ENCODE measurements at places on chromosomes 7 and 10. TPM values are rescaled to one million over a fixed set of nuclear protein-coding genes. Genes with fewer than 3 reads are reported as not detected.

GRCh38 chr10:132158823-132159222 is 27.9 kb upstream of the DPYSL4 start:
- DNase-seq = no peak

- no peak for DNase-seq
These were observed 13.1 kb downstream of the DNAJC1 start for GRCh38 chr10:21990449-21990848.

DNA sequence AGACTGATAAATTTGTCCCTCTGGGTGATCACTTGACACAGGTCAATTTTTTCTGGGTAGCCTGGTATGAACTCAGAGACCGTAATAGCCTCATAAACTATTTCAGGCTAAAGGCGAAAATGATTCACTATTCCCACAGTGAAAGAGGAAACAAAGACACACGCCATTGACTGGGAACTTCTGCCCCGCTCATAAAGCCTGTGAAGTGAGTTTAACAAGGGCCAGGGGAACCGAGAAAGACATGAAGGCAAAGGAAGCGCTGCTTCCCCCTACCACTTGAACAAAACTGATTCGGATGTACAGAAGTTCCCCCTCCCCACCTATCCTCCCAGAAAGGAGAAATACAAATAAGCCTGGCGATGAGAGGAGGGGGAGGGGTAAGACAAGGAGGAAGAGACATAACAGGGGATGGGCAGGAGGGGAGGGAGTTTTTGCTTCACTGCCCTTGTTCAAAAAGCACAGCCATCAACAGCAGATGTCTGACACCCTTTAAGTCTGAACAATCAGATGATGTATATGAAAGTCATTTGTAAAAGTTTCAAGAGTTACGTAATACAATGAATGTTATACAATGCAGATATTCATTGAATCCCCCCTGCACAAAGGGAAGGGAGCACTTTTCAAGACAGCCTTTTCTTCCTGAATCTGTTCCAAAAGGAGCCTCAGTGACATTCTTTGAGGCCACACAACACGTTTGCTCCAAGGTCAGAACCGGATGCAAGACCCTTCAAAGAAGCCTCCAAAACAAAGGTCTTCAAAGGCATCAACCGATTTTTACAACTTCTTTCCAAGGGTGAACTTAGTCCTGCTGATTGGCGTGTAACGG is 734 bp downstream of the ABCB4 start:
- no peak for DNase-seq

GRCh38 chr10:34407324-34407805 is 407.7 kb downstream of the PARD3 start:
- no peak for DNase-seq

DNA sequence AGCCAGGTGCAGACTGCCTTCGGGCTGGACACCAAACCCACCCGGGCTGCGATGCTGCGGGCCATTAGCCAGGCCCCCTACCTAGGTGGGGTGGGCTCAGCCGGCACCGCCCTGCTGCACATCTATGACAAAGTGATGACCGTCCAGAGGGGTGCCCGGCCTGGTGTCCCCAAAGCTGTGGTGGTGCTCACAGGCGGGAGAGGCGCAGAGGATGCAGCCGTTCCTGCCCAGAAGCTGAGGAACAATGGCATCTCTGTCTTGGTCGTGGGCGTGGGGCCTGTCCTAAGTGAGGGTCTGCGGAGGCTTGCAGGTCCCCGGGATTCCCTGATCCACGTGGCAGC is 50.0 kb downstream of the VWA2 start:
- no peak for DNase-seq

DNA sequence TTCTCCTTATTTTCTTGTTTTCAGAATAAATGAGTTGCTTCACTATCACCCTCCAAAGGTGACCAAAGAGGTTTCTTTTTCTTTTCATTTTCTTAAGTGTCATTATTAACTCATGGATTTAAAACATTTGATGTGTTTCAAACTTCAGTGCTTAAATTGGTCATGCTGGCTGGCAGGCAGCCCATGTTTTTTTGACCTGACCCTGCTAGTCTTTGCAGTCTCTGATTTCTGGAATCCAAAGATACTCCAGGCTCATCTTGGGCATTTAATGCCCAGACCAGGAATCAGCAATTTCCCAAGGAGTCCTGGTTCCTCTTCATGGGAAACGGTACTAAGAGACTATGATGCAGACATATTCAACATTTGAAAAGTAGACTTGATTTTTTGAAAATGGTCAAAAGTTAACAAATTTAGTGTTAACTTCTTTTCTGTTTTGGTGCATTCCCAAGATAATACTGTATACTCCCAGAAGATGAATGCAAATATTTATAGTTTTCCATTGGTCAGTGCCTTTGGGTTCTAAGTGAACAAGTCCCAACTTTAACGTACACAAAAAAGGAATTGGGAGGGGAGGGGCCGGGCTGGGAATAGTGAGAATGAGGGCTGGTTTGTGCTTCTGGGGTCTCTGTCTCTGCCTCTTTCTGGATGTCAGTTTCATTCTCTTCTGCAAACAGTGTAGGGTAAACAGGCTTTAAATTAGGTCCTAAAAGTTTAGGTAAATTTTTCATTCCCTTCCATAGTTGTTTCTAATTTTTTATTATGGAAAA is 19.8 kb downstream of the NUB1 start:
- no peak for DNase-seq

GRCh38 chr7:139153832-139154231 is 44.3 kb upstream of the ZC3HAV1 start:
- DNase-seq = no peak

- DNase-seq = no peak
These were observed 4.8 kb upstream of the LSM8 start for GRCh38 chr7:118179191-118179590.

DNA sequence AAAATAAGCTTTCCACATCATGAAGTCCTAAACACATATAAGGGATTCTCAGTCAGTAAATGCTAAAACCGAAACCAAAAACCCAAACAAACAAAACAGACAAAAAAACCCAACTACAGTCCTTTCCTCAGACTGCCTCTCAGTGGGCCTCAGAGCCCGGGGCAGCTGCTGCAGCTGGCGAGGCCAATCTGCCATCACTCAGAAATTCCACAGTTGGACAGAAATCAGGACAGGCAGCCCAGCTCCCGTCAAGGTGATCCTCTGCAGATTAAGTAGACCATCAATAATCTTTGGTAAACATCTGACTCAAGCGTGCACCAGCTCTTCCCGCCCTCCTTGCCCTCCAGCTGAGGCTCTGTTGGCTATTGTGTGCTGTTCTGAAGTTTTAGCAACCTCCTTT is 142.2 kb downstream of the ATXN7L1 start:
- no peak for DNase-seq

DNA sequence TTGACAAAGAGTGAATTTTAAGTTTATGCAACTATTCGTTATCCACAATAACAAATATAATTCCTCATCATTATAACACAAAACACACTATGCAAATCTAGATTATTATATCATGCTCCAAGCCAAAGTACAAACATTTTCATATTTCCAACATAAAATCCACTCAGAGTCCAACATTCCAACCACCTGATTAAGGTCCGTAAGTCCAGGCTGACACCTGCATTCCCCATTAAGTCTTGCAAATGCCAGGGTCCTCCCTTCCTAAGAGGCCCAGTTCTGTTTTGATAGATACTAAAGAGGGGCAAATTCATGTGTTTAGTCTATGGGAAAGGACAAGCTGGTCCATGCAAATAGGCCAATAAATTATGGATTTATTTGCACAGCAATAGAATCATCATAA is 206.1 kb downstream of the POU6F2 start:
- no peak for DNase-seq

DNA sequence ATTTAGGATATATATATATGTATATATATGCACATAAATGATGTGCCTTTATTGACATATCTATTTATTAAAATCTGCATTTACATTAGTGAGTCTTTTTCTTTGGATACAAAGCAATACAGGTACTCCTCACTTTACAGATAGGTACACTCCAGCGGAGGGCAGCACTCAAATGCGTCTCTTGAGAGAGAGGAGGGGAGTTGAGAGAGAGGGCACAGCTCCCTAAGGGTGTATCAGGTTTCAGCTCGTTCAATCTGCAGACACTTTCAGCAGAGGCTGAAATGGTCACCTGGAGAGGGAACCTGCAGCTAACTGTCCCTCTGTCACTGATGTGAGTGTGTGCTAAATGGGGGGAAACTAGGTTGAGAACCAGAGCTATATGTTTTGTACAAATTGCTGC is 21.5 kb downstream of the C10orf53 start:
- peak; percentile 37 for DNase-seq

DNA sequence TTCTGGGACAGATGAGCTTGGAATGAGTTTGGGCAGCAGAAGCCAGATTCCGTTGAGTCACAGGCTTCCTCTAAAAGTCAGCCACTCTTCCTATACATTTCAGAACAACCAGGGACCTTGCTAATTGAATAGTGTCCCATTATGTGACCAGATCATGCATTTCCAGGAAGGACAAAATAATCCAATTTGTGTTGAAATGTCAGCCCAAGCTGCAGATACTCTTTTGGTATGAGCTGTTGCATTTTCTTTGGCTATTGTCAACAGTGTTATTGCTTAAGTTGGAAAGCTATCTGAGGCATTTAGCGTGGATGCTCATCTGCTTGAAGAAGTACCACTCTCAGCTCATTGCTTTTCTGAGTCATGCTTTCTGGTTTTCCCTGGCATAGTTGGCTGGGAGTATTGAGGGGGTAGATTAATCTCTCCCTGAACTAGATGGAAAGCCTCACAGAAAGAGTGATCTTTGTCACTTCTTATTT is 223.7 kb upstream of the HABP2 start:
- no peak for DNase-seq

DNA sequence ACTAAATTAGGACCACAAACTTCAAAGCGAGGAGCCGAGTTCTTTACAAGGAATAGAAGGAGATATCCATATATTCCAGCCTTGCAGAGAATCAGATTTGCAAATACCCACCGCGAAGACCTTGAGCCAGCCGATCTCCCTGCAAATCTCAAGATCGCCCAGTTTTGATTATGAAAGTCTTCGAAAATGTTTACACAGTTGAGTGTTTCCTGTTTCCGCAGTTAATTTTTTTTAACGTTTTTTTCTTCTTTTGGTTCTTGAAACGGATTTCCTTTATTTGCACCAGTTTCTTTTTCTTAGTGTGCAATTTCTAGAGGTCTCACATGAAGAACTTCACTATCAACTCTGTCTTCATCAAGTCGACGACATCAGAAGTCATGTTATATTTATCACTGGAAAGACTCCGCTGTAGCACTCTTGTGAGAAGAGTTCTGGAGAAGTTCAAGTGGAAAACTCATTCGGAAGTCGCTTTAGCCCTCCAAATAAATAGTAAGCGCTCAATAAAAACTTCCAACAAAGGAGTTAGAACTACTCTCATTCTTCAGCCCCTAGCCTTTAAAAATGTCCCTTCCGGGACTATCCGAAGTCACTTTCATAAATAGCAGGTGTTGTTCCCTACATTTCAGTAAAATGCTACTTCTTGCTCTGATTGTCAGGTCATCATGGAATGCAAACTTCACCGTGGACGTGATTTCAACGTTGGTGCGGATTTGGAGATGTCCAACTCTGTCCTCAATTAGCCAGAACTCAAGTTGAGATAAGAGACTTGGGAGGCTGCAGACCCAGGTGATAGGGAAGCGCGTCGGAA is 11.9 kb upstream of the SPAG6 start:
- no peak for DNase-seq

GRCh38 chr7:52940481-52940880 is 95.0 kb upstream of the POM121L12 start:
- DNase-seq = no peak

DNA sequence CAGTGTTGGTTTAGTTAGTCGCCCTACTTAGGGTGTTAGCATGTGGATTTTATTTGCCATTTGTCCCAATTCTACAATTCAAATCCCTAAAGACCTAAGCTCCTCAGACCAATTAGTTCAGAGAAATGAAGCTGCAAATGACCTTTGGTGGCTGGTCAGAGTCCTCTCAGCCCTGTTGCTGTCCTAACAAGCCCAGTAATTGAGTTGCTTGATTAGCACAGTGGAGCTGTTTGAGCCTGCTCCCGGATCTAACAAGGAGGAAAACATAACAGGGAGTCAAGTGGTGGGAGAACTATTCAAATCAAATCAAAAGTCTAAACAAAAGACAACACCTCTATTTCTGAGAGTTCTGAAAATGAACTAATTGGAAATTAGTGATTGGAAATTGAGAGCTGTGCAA is 22.1 kb downstream of the ZDHHC6 start:
- no peak for DNase-seq

DNA sequence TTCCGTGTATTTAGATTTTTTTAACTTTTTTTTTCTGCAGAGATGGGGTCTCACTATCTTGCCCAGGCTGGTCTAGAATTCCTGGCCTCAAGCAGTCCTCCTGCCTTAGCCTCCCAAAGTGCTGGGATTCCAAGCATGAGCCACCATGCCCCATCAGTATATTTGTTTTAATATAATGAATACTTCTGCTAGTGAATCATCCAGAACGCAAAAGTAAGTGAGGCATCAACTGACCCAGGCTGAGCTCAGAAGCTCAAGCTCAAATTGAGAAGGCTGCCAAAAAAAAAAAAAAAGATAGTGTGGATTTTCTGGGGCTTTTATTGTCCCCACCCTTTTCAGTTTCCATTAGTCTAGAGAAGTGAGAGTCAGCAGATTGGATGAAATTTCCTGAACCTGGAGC is 39.0 kb upstream of the TECTB start:
- DNase-seq = no peak

The ARHGAP22 gene
- total RNA-seq = 8.2 TPM

The SLC25A13 gene
- 71.1 TPM for total RNA-seq

The C7orf57 gene
- total RNA-seq = 0.90 TPM

The SEMA3E gene
- total RNA-seq = 2.5 TPM
